NCI-H69 (cell line): ENCODE measurements at places on chromosomes 12 and 14.

- DNase-seq, result no peak
These were observed 1.6 kb upstream of the RPS26 start for GRCh38 chr12:56040151-56040550.

GRCh38 chr12:106302401-106303201 lies at the start of gene TCP11L2:
TCP11L2 (plus strand) TSS chr12:106302733; CDS start chr12:106311076, 8,343 bp downstream.
- peak; percentile 95 for DNase-seq

- no peak for DNase-seq
These were observed 391.6 kb downstream of the ZFP36L1 start for GRCh38 chr14:68401317-68401716.

DNA sequence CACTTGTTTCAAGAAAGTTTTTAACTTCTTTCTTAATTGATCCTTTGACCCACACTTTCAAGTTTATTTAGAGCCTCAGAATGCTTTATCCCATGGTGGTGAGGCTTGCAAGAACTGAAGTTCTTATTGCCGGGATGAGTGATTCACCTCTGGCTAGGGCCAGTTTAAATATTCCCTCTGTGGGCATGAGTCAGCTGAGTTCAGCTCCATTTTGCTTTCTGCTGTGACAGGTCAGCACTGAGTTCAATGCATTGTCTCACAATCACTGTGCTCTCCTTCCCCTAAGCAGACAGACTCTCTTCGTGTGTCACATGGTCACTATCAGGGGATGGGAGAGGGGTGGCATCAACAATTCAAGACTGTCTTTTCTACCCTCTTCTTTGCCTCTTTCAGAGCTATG lies 514.6 kb upstream of the FBXO33 start:
- DNase-seq, result no peak

DNA sequence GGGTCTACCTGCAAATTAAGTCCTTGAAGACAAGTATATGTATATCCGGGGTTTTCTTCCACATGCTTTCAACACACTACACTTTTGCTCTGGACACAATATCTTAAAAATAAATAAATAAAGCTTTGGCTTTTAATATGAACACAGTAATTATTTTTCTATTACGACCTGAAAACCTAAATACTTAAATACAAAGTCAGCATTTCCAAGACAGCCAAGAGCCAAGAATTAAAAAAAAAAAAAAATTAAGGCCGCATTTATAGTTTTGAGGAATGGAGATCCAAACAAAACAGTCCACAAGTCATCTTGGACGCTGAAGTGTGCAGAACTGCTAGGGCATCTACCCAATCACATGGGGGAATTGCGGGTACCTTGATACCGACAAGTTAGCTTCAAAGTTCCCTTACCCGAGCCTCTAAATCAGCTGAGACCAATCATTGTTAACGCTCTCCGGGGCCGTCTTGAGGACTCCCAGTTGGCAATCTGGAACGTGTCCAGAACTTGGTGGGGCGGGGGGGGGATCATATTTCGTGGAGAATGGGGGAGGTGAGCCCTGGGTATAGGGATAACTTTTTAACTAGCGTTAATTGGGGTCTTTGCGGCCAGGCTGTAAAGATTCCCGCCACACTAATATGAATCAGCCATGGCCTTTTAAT lies 731 bp upstream of the PCNX4 start:
- DNase-seq, result peak; percentile 96

DNA sequence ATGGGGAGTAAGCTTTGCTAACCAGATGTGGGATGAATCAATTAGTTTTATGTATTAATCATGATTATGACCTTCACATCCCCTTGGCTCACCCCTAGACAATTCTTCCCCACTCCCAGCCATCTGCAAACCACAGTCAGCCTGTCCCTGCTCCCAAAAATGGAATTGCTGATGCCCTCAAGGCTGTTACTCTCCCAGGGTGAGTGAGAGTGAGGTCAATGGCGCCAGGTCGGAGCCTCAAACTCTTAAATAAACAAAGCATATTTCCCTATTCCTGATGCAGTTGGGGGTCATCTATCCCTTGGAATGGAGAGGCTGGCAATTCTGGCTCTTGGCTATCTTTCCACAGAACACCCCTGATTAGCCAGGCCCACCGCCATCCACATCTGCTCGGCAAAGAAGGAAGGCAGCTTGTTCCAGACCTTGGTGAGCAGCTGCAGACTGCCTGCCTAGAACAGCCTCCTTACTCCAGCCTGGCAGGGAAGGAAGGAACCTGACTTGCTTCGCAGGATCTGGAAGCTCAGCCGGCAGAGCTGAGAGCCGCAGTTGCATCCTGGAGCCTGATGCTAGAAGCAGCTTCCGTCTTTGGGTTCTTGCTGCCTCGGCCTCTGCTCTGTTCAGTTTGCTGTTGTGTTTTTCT lies 57.0 kb downstream of the SMUG1 start:
- DNase-seq, result peak; percentile 41

GRCh38 chr12:124862768-124863415 lies 772 bp downstream of the SCARB1 start:
- peak; percentile 64 for DNase-seq
